ENCODE measurements at places on chromosomes 4 and X. TPM values are rescaled to one million over a fixed set of nuclear protein-coding genes. Genes with fewer than 3 reads are reported as not detected.

CYBB gene
- total RNA-seq = 0.31 TPM

- DNase-seq = no peak
These were observed 198.5 kb downstream of the PRDM5 start for GRCh38 chr4:120723986-120724385.

DNA sequence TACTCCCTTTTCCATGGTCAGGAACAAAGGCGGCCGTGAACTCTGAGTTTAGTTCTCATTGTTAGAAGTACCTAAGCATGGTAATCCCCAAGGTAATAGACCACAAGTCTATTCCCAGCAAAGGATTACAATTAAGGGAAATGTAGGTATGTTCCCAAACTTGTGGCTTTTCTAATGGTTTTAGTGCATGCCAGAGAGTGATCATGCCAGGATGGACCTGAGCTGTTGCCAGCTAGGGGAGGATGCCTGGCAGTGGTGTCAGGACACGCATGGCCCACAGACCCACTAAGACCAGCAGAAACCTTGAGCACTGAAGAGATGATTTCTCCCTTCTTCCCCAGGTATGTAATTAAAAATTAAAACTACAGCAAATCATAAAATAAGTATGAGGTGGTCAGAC lies 60.8 kb downstream of the COQ2 start:
- DNase-seq = no peak

CT55 gene
- not detected for total RNA-seq

GRCh38 chr4:6548201-6548881 lies 26.6 kb upstream of the MAN2B2 start:
- peak; percentile 70 for DNase-seq

DNA sequence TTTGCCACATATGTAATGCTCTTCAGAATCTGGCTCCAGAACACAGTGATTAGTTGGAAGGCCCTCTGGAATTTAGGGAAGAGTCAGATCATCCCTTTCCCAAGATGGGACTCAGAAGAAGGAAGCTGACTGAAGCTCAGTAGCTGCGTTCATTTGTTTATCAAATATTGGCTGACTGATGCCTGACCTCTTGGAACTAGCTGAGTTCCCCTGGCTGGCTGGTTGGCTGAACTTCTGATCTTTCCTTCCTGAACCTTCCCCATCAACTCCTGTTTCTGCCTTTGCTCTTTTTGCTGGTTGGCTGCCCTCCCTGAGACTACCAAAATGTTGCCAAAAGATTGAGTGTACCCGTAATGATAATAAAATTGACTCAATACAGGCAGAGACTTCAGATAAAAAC lies 866.5 kb upstream of the INTU start:
- no peak for DNase-seq

DNA sequence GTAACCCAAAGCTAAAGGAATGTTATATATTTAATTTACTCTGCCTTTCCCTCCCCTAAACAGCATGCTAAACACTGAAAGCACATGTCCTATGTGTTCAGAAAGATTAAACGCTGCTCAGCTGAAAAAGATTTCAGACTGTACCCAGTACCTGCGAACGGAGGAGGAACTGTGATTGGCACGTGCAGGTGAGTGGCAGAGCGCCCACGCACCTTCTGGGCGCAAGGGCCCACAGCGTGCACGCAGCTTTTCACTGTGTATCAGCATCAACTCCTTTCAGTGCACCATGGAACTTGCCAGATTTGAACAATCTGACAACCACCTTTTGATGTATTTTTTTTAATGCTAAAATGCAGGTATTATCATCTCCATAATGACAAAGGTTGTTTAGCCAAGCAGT lies 87.7 kb downstream of the RFC1 start:
- DNase-seq = no peak

DNA sequence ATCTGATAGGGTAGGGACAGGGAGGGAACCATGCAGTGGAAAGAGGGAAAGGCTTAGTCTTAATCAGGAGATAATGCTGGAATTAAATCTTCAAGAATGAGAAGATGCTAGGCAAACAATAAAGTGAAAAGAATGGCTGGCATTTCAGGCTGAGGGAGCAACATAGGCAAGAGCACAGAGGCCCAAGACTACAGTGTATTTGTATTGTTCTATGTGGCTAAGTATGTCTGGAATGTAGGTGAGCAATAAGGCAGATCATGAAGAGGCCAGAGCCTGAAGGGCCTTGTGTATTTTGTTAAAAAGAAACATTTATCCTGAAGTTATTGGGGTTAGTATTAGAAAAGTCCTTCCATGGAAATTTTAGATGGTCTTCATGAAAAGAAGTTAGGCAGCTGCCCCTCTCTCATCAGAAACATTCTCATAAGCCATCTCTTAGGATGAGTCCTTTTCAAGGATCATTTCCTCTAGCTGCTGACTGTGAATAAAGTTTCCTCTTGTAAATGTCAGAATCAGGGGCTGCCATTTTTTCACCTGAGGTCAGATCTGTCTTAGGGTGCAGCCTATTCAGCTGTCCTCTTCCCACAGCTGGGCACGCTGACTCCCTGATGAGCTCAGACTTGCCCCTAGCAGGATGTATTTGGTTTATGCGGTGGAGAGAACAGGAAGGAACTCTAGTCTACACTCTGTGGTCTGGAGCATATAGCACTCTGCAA lies 46.3 kb downstream of the ATP10D start:
- DNase-seq = peak; percentile 45
